ENCODE measurements at places on chromosomes 5 and 9.

DNA sequence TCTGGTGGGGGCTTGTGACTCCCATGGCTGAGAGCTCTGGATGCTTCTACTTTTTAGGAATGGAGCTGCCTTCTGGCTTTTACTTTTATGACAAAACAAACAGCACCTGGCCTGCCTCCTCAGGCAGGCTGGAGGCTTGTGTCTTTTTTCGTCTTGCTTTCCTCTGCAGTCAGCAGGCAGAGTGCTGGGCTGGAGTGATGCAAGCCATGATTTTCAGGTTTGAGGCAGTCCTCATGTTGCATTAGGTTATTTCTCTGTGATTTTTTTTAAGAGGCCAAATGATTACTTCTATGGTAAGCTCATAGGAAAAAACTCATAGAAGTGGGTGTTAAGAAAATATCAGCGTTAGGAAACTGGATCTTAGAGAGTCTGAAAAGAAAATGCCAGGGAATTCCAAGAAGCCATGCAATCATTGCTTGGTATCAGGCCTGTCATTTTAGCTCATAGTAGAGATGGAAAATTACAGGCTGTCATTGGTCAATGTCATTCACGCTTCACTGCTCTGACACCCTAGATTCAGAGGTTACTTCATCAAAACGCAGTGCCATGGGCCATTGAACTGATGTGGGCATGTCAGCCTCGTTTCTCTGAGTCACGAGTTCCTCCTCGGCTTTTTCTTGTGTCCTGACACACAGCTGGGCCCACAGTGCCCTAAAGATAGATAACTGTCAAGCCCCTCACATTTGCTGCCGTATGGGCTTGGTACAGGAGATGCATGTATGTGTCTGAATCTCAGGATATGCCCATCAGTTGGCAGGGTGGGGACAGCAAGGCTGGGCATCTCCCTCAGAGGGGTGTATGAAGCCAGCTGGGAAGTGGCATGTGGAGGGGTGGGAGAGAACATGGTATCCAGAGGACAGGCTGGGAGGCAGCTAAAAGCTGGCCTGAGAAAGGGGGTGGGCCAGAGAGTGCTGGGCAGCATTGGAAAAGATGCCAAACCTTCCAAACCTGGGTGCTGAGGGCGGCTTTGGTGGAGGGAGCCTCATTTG, 151.8 kb downstream of the HSPA4 start:
- no peak for DNase-seq
- H3K4me3 ChIP-seq = no peak overlapping the region
- H3K36me3 ChIP-seq = no peaks in the 10 kb centered on the region

GRCh38 chr5:142725231-142726187, 39.6 kb upstream of the FGF1 start:
- no peak for DNase-seq
- H3K27ac ChIP-seq = no peak overlapping the region
- no peaks in the 10 kb centered on the region for H3K27me3 ChIP-seq
- H3K36me3 ChIP-seq = no peaks in the 10 kb centered on the region
- no peak overlapping the region for H3K4me3 ChIP-seq
- peaks cover 13% of the 10 kb centered on the region for H3K4me1 ChIP-seq

GRCh38 chr5:25345240-25345771, 700.5 kb upstream of the CDH10 start:
- no peaks in the 10 kb centered on the region for H3K4me1 ChIP-seq
- H3K27ac ChIP-seq = no peak overlapping the region
- DNase-seq = no peak

- DNase-seq = no peak
- H3K4me3 ChIP-seq = no peak overlapping the region
- no peaks in the 10 kb centered on the region for H3K36me3 ChIP-seq
- H3K4me1 ChIP-seq = no peaks in the 10 kb centered on the region
These were observed 166.0 kb downstream of the HMHB1 start for GRCh38 chr5:143977891-143978461.

DNA sequence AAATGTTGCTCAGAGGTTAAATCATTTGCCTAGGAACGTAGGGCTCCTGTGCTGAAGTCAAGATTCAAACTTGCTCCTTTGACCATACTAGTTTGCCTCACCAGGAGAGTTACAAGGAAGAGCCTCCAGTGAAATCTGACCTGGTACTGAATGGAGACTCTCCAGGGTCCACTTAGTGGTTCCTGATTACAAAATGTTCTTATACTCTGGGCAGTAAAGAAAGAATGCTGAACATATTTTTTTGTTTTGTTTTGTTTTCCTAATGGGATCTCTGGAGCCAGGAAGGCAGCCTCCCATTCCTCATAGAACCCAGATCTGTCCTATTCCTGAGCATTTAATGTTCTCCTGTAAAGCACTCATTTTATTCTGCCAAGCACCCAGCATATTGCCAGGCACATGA, 256.5 kb upstream of the CLINT1 start:
- H3K27me3 ChIP-seq = no peaks in the 10 kb centered on the region
- no peaks in the 10 kb centered on the region for H3K36me3 ChIP-seq
- no peaks in the 10 kb centered on the region for H3K4me1 ChIP-seq
- DNase-seq = no peak
- no peak overlapping the region for H3K4me3 ChIP-seq

- H3K4me3 ChIP-seq = no peak overlapping the region
- no peaks in the 10 kb centered on the region for H3K27me3 ChIP-seq
- no peak for DNase-seq
These were observed 40.3 kb upstream of the ADAMTSL1 start for GRCh38 chr9:18433620-18434019.

DNA sequence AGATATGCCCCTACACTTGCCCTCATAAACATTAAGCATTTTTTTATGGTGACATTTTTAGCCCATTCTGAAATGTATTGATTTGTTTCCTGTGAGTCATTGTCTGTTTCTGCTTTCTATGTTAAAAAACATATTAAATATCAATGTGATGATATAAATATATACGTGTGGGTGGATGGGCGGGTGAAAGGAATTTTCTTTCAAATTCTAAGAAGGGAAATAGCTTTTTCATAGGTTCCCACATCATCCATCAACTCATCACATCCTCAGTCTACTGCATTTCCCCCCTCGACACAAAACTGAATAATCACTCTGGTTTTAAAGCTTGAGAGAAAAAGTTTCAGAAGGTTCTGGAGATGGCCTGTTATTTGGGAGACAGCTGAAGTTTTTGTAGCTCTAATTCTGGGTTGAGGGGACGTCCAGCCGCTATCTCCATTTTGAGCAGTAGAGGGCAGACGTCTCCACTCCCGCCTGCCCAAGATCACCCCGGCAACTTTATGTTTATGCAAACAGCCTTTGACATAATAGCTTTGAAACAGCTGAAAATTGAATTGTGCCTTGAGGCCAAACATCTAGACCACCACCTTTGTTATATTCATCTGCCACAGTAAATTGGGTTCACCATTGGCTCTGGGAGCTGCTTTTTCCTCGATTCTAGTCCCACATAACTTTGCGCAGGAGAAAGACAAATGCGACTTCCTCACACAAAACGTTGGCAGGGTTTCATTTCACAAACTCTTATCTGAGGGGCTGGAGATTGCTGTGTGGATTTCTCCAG, 216.2 kb upstream of the CLINT1 start:
- DNase-seq = no peak
- no peak overlapping the region for H3K27ac ChIP-seq
- H3K4me3 ChIP-seq = peak overlapping the region; percentile 28
- no peaks in the 10 kb centered on the region for H3K27me3 ChIP-seq
- H3K36me3 ChIP-seq = no peaks in the 10 kb centered on the region

DNA sequence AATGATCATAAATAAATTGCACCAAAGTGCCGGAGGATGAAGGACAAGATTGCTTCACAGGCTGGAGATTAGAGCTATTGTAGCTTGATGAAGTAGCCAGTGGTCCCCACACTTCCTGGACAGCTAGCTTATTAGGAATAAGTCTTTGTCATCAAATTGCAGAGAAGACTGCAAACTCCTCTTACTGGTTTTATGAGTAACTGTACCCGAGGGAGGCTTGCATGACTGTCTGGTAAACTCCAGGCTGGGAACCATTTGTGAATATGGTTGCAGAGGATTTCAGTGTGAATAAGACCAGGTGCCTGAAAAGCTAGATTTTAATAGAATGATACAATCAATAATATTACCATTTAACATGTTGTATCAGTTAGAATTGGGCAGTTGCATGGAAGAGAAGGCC, 36.5 kb upstream of the SEMA5A start:
- H3K27ac ChIP-seq = no peak overlapping the region
- H3K27me3 ChIP-seq = no peaks in the 10 kb centered on the region
- no peak overlapping the region for H3K4me3 ChIP-seq
- no peaks in the 10 kb centered on the region for H3K4me1 ChIP-seq

DNA sequence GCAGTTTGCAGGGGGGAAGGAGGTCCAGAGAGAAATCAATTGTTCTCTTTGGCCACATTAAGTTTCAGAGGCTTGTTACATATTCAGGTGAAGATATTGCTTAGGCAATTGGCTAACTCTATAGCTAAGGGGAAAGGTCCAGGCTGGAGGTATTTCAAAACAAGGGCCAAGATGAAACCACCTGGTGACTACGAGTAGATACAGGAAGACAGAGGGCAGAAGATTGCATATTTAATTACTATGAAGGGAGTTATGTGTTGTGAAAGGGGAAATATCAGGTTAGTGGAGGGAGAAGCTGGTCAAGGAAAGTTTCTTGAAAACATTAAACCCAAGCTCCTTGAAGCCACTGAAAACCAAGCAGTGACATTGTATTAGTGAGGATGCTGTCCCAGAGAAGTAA, 1.9 kb upstream of the RAD23B start:
- no peak overlapping the region for H3K4me3 ChIP-seq
- H3K27ac ChIP-seq = peak overlapping the region; percentile 18
- peaks cover 26% of the 10 kb centered on the region for H3K4me1 ChIP-seq
- H3K27me3 ChIP-seq = no peaks in the 10 kb centered on the region

DNA sequence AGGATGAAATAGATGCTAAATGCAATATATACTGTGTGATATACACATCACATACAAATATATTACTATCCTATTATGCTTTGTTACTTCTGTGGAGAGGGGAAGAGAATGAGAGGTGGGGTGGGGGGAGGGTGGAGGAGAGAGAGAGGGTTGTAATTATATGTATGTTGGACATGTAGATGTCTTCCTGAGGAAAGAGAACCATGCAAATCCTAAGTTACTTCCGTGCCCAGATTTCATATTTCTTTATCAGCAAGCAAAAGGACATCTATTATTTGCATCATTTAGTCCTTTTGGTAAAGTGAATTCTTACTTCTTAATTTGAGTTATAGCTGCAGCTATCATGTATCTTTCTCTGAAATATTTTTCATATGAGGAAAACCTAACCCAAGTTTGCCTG, 187.5 kb downstream of the ADGRV1 start:
- H3K4me1 ChIP-seq = no peaks in the 10 kb centered on the region
- H3K27me3 ChIP-seq = no peaks in the 10 kb centered on the region
- no peak for DNase-seq
- H3K27ac ChIP-seq = no peak overlapping the region
- no peaks in the 10 kb centered on the region for H3K36me3 ChIP-seq

GRCh38 chr5:36640949-36641348, 34.5 kb downstream of the SLC1A3 start:
- no peak overlapping the region for H3K27ac ChIP-seq
- H3K36me3 ChIP-seq = no peaks in the 10 kb centered on the region
- DNase-seq = no peak
- H3K4me3 ChIP-seq = no peak overlapping the region
- no peaks in the 10 kb centered on the region for H3K4me1 ChIP-seq

GRCh38 chr9:1709347-1709746, 305.8 kb upstream of the SMARCA2 start:
- no peaks in the 10 kb centered on the region for H3K4me1 ChIP-seq
- no peaks in the 10 kb centered on the region for H3K27me3 ChIP-seq
- H3K36me3 ChIP-seq = no peaks in the 10 kb centered on the region
- H3K27ac ChIP-seq = no peak overlapping the region
- no peak overlapping the region for H3K4me3 ChIP-seq

DNA sequence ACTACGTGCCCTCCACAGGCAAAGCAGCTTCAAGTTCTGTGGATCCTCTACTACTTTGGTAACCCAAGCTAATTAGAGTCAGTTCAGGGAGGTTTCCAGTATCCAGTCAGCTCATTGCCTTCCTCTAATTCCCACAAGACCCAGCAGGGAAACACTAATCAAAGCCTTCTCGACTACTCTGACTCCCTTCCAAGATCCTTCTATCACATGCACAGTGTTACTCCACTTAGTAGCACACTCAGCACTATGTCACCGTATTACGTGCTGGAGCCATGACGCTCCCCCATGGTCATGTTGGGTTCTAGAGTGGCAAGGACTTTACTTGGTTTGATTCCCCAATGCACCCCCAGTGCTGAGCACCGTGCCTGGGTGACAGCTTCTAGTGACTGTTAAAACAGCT, 53.0 kb downstream of the DCP2 start:
- DNase-seq = no peak
- H3K36me3 ChIP-seq = no peaks in the 10 kb centered on the region
- H3K27ac ChIP-seq = no peak overlapping the region
- no peak overlapping the region for H3K4me3 ChIP-seq
- H3K4me1 ChIP-seq = no peaks in the 10 kb centered on the region

DNA sequence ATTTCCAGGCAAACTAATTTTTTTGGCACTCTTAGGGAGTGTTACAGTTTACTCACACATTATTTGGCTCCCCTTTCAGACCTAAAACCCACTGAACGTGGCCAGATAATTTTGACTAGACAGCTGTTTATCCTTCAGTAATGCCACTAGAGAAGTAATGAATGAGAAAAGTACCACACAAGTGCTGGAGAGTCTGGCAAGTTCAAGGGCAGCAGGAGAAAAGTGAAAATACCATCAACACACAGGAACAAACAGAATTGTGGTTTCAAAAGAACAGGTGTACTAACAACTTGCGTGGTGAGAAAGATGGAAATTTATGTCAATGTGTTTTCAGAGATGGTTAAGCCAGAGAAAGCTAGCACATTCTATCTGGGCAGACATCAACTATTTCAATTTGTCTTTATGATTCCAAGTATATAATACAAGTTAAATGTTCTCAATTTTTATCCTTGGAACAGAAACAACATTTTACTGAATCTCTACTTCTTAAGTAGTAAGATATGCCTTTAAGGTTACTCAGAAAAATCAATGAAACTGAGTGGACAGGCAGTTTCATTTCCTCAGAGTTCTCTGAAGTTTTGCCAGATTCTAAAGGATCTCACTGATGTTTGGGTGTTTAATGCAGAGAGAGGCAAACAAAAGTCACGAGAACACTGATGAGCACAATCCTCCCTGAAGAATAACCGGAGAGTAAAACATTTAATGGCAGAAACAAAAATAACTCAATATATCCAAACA, 91.0 kb downstream of the ARSB start:
- H3K4me1 ChIP-seq = no peaks in the 10 kb centered on the region
- no peaks in the 10 kb centered on the region for H3K36me3 ChIP-seq
- no peak overlapping the region for H3K27ac ChIP-seq
- no peak overlapping the region for H3K4me3 ChIP-seq

DNA sequence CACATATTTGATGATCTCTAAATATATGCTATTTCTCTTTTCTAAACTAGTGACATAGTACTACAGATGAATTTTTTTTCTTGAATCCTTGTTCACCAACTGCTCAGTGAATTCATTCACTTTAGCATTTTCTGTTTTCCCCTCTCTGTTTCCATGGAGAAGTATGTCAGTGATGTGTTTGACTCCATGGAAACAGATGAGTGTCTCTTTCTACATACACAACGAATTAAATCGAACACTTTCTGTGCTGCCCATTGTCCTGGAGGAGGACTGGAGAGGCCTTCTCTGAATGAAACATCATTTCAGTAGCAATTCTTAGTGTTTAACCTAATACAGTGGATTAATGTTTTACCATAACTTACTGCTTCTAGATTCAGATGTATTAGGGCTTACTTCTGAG, 9.5 kb downstream of the INVS start:
- no peaks in the 10 kb centered on the region for H3K4me1 ChIP-seq
- DNase-seq = no peak
- peaks cover 53% of the 10 kb centered on the region for H3K36me3 ChIP-seq
- H3K27ac ChIP-seq = no peak overlapping the region
- no peaks in the 10 kb centered on the region for H3K27me3 ChIP-seq

GRCh38 chr5:14937254-14937653, 65.7 kb upstream of the ANKH start:
- no peaks in the 10 kb centered on the region for H3K36me3 ChIP-seq
- DNase-seq = no peak
- no peak overlapping the region for H3K4me3 ChIP-seq
- H3K27me3 ChIP-seq = no peaks in the 10 kb centered on the region

All from upper lobe of left lung (tissue), 6 donors.